ENCODE measurements at places on chromosomes 16 and 17. TPM values are rescaled to one million over a fixed set of nuclear protein-coding genes. Genes with fewer than 3 reads are reported as not detected.

GRCh38 chr16:21634216-21634615 is 18.2 kb downstream of the IGSF6 start:
- DNase-seq, result no peak

Gene EFTUD2
- 126 TPM for polyA plus RNA-seq

GRCh38 chr16:67245674-67246080 is 1.6 kb downstream of the FHOD1 start:
- no peak for DNase-seq

Gene MPP3
- polyA plus RNA-seq, result 8.0 TPM

- no peak for DNase-seq
These were observed 9.4 kb upstream of the ENGASE start for GRCh38 chr17:79065105-79065670.
